Hepatocyte (in vitro differentiated cells): ENCODE measurements at places on chromosomes 13 and 19.

GRCh38 chr13:111486801-111487200 is 166.4 kb downstream of the TEX29 start:
- H3K4me1 ChIP-seq, result no peaks in the 10 kb centered on the region
- no peak overlapping the region for H3K4me3 ChIP-seq
- no peaks in the 10 kb centered on the region for H3K27me3 ChIP-seq
- no peaks in the 10 kb centered on the region for H3K36me3 ChIP-seq
- H3K27ac ChIP-seq, result no peak overlapping the region
- DNase-seq, result no peak

GRCh38 chr13:79989217-79989661 is 351.7 kb downstream of the SPRY2 start:
- peaks cover 16% of the 10 kb centered on the region for H3K4me1 ChIP-seq
- no peaks in the 10 kb centered on the region for H3K27me3 ChIP-seq
- no peaks in the 10 kb centered on the region for H3K36me3 ChIP-seq
- peak; percentile 35 for DNase-seq
- peak overlapping the region; percentile 86 for H3K27ac ChIP-seq

- no peaks in the 10 kb centered on the region for H3K27me3 ChIP-seq
- H3K27ac ChIP-seq, result peak overlapping the region; percentile 26
- peaks cover 10% of the 10 kb centered on the region for H3K4me1 ChIP-seq
Observed at GRCh38 chr13:60229708-60230272, 66.1 kb upstream of the DIAPH3 start.

DNA sequence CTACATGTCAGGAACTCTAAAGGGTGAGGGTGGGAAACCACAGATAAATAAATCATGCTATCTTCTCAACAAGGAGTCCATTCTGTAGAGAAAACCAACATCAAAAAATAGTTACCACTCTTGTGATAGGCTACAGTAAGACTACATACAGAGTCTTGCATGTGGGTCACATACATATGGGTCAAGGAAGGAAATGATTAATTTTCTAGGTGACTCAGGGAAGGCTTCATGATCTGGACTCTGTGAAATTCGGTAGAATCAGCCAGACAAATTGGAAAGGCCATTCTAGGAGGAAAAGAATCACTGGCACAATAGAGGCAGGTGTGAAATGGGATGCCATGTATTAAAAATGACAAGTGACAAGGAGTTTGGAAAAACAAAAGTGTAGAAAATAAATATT is 638.9 kb downstream of the LIG4 start:
- H3K27ac ChIP-seq, result no peak overlapping the region
- no peak for DNase-seq
- no peaks in the 10 kb centered on the region for H3K36me3 ChIP-seq
- no peaks in the 10 kb centered on the region for H3K27me3 ChIP-seq
- H3K4me3 ChIP-seq, result no peak overlapping the region

DNA sequence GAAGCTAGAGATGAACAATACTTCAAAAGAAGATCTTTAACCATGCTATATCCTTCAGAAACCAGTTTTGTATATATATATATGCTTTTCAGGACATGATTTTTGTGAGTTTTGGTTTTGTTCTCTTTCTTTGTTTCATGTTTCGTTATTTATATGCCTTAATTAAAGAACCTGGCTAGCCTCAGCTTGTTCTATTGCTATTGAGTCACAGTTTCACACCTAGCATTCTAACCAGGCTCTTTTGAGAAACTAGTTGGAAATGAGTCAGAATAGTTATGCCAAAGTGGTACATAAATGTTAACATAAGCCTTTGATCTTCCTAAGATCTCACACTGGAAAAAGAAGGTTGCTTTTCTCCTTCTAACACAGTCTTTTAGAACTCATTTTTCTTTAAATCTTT is 1925.2 kb downstream of the OLFM4 start:
- DNase-seq, result no peak
- no peak overlapping the region for H3K27ac ChIP-seq
- H3K27me3 ChIP-seq, result no peaks in the 10 kb centered on the region
- no peak overlapping the region for H3K4me3 ChIP-seq
- H3K4me1 ChIP-seq, result no peaks in the 10 kb centered on the region

DNA sequence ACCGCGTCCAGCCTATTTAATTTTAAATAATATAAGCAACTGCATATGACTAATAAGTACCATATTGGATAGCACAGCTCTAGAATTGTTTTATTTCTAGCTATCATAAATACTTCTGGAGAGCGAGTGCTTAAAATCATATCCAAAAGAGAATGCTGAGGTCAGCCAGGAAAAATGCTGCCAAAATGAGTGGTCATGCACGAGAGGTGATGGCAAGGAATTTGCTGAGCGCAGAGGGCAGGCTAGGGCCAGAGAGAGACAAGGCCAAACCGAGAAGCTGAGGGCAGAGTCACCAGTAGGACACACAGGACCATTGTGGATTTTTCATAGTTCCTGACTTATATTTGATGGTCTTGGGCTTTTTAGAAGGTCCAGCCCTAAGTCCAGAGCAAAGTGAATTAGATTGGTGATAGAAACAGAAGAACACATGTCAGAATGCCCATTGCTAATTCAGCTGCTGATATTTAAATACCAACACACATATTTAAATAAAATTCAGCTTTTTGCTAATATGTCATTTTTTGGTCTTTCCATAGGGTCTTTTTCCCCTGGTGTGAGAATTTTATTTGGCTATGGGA is 33.6 kb upstream of the UBL3 start:
- no peak for DNase-seq
- H3K4me1 ChIP-seq, result peaks cover 5% of the 10 kb centered on the region
- no peaks in the 10 kb centered on the region for H3K27me3 ChIP-seq
- no peaks in the 10 kb centered on the region for H3K36me3 ChIP-seq
- H3K27ac ChIP-seq, result no peak overlapping the region
